IPS DF 6.9 (cell line): ENCODE measurements at places on chromosomes 2 and 18.

- DNase-seq = no peak
Observed at GRCh38 chr2:226474131-226474530, 325.5 kb downstream of the IRS1 start.

DNA sequence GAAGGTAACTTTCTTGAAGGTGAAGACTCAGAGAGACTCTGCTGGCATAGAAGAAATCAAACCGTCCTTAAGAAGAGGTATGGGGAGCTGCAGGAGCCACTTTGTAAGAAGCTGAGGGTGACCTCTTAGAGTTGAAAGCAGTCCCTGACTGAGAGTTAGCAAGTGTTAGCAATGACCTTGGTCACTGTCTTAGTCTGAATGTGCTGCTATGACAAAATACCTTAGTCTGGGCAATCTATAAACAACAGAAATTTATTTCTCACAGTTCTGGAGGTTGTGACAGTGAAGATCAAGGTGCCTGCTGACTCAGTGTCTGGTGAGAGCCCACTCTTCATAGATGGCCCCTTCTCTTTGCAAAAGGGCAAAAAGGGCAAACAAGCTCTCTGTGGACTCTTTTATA, 35.7 kb upstream of the ACTR3 start:
- DNase-seq = no peak

DNA sequence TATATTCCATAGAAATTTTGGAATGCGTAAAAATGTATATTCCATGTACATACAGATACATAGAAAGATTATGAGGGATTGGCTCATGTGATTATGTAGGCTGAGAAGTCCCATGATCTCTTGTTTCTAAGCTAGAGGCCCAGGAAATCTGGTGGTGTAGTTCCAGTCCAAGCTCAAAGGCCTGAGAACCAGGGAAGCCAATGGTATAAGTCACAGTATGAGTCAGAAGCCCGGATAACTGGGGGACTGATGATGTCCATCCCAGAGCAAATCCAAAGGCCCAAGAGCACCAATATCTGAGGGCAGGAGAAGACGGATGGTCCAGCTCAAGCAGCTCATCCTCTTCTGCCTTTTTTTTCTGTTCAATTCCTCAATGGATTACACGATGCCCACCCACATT, 385.0 kb upstream of the KLHL29 start:
- no peak for DNase-seq

GRCh38 chr18:74589021-74589420, 8.6 kb upstream of the ZNF407 start:
- DNase-seq = no peak

- DNase-seq = no peak
Observed at GRCh38 chr2:58057707-58058530, 11.3 kb downstream of the VRK2 start.

- no peak for DNase-seq
Observed at GRCh38 chr18:79463424-79463960, 67.8 kb downstream of the NFATC1 start.

DNA sequence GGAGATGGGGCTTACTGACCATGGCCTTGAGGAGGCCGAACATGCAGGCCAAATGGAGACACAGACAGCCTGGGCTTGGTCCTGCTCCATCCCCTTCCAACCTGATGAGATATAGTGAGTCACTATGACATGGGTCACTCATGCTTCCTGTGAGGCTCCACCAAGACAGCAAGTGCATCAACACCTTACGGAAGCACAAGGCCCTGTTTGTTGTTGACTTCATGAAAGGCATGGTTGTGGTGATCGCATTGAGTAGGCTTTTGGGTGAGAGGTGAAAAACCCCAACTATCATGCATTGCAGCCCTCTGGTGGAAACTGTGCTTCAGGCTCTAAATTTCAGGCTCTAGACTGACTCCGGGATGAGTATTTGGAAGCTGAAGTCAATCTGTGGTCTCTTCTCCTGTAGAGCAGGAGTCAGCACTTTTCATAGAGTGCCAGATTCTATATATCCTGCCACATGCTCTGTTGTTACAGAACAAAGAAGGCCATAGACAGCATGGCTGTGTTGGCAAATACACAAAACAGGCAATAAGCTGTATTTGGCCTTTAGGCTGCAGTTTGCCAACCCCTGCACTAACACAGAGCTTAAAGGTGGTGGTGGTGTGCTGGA, 10.1 kb downstream of the IL37 start:
- no peak for DNase-seq

GRCh38 chr2:224147174-224147573, 108.1 kb upstream of the SERPINE2 start:
- no peak for DNase-seq

DNA sequence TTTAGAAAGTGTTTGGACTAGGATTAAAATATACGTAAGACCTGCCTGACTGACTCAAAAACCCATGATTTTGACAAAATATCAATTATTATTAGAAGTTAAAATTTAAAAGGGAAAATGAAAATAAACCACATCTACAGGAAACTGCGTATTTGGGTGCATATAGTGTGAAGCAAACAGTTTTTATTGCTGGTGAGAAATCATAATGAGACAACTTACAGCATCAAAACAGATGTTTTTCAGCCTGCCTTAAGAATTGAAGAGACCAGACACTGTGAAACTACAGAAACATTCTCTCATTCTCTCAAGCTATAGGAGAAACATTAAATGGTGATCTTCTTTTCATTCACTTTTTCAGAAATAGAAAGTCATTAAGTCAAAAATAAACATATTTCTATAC, 62.9 kb downstream of the RAD51AP2 start:
- no peak for DNase-seq

DNA sequence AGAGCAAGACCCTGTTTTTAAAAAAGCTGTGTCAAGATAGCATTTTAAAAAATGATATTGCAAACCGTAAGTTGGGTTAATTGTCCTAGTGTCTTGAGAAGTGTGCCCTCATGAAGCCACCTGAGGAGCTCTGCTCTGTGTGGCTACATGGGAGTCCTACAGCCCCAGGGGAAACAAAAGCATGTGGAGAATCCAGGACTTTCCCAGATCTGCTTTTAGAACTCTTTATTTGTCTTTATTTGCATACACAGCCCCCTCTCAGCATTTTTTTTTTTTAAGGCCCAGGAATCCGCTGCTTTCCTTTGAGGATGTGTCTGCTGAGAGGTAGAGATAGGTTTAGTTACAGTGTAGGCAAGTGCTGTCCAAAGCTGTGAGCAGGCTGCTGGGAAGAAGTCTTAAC, 219.2 kb downstream of the FHOD3 start:
- no peak for DNase-seq

GRCh38 chr2:217944923-217945322, 57.9 kb downstream of the TNS1 start:
- DNase-seq = no peak

GRCh38 chr2:143264851-143265250, 135.6 kb downstream of the ARHGAP15 start:
- DNase-seq = no peak

- DNase-seq = no peak
Observed at GRCh38 chr18:41829647-41830516, 125.2 kb upstream of the PIK3C3 start.

GRCh38 chr18:50460716-50461115, 85.9 kb downstream of the SKA1 start:
- DNase-seq = no peak

DNA sequence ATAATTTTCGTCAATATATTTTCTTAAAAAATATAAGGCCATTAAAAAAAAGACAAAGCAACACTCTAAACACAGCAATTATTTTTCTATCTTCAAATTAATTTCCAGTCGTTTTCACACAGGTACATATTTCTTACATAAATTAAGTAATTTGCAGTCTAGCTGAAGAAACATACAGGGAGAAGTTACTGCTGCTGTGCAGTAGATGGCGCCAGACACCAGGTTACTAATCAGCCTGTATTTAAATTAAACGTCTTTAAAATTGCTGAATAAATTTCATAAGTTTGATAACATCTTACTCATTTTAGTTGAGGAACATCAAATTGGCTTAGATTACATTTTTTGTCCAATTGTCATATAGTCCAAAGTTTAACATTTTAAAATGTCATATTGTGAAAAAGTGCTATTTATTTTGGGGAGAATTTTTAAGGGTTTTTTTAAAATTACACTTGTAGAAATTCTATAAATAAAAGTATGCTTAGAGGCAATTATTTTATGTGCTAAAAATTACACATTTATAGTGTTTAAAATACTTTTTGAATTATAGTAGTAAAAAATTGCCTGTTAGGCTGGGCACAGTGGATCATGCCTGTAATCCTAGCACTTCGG, 88.4 kb downstream of the PMAIP1 start:
- DNase-seq = no peak

GRCh38 chr2:191274413-191274815, 29.2 kb downstream of the MYO1B start:
- DNase-seq = no peak

GRCh38 chr2:215171151-215171550, 32.7 kb upstream of the ABCA12 start:
- no peak for DNase-seq

DNA sequence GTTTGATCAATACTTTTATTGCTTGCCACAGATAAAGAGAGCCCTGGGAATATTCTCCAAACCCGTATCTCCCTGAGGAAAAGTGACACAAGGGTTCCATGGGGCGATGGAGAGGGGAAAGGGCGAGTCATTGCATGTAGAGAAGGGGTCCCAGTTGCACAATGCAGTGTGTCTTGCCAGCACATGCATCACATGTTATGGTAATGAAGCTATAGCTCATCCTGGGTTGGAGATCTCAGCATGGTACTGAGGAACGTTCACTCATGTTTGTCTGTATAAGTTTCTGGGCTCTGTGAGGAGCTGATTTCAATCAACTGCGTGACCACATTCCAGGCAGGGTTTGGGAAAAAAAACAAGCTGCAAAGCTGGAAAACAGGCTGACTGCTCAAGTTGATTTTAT, 220.7 kb upstream of the MC4R start:
- no peak for DNase-seq

- no peak for DNase-seq
Observed at GRCh38 chr2:79189465-79189864, 29.9 kb upstream of the REG3A start.

- DNase-seq = no peak
Observed at GRCh38 chr2:124163840-124164239, 138.8 kb downstream of the CNTNAP5 start.

- no peak for DNase-seq
Observed at GRCh38 chr18:7678801-7679200, 111.7 kb downstream of the PTPRM start.

GRCh38 chr2:27773959-27774358, 2.4 kb downstream of the MRPL33 start:
- no peak for DNase-seq

DNA sequence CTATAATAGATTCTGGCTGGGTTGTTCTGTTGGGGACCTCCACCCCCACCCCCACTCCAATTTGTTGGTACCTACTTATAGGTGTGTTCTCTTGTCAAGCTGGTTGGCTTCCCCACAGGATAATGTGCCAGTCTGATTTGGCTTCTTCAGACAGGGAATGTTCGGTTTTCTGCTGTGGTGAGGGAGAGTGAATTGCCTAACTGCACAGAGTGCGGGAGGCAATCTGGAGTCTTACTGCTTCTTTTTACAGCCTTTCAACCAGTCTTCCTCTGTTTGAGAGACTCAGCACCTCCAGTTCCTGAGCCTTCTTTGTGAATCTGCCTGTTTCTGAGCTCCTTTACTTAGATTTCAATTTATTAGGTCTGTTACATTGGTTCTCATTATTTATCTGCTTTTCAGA, 27.4 kb upstream of the SNORC start:
- DNase-seq = no peak

GRCh38 chr2:202067589-202067988, 5.5 kb upstream of the KIAA2012 start:
- DNase-seq = no peak

DNA sequence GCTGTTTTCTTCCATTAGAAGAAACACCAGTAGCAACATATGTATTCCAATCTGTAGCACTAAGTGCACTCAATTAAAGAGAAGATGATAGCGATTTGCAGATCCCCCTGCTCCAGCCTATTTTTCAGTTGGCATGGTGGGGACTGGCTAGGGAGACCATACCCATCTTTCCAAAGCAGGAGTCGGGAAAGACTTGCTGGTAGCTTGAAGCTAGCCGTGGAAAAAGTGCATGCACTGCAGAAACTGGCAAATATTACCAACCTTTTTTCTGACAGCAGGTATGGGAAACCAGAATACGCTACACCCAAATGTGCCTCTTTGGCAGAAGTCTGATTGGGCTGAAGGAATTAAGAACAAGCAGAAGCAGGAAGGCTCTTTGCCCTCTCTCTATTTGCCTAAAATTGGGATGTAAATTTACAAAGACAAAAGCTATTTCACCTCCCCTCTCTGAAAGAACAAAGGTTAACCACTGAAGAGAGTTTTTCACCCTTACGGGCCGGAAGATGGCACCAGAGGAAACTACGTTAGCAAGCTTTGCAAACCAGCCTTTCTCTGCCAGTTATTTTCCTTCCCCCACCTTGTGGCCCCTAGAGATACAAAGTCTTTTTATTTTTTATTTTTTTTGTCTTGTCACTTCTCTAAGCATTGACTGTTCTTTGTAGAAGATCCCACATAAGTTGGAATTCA, 273.1 kb downstream of the DLGAP1 start:
- peak; percentile 33 for DNase-seq

GRCh38 chr18:50560681-50561629, 1.1 kb downstream of the MAPK4 start:
- no peak for DNase-seq

GRCh38 chr2:197453914-197454398, 604 bp downstream of the COQ10B start:
- DNase-seq = no peak

DNA sequence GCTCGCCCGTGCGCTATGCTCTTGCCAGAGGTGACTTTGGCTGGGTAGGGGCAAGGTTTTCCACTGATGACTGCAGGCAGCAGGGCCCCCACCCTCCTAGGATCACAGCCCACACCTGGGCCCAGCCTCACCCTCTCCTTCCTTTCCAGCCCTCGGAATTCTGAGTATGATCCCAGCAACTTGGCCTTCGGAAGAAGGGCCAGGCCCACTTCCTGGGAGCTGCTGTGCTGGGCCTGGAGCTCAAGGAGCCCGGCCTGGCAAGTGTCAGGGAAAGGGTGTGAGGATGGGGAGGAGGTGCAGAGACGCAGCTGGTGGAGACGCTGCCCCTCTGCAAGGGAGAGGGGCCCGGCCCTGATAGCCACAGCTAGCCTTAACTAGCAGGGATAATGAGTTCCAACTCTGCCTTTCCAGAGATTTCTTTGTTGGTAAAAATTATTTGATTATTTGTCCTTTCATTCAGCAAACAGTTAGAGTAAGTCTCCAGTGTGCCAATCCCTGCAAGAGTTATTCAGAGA, 1.7 kb upstream of the CNDP1 start:
- DNase-seq = no peak

GRCh38 chr18:78766651-78767533, 212.7 kb upstream of the SALL3 start:
- DNase-seq = no peak
